Forelimb muscle (tissue), 1 donor: ENCODE measurements at places on chromosomes 7 and 10. TPM values are rescaled to one million over a fixed set of nuclear protein-coding genes. Genes with fewer than 3 reads are reported as not detected.
A peak's percentile ranks its signal among the peaks of the same experiment; 100 is the strongest.

The RET gene
- polyA plus RNA-seq: 3.4 TPM

The SAP25 gene
- 3.5 TPM for polyA plus RNA-seq

The CTAGE4 gene
- polyA plus RNA-seq: not detected

The TRPV5 gene
- polyA plus RNA-seq: 0.15 TPM

The ZNF655 gene
- 46.1 TPM for polyA plus RNA-seq

DNA sequence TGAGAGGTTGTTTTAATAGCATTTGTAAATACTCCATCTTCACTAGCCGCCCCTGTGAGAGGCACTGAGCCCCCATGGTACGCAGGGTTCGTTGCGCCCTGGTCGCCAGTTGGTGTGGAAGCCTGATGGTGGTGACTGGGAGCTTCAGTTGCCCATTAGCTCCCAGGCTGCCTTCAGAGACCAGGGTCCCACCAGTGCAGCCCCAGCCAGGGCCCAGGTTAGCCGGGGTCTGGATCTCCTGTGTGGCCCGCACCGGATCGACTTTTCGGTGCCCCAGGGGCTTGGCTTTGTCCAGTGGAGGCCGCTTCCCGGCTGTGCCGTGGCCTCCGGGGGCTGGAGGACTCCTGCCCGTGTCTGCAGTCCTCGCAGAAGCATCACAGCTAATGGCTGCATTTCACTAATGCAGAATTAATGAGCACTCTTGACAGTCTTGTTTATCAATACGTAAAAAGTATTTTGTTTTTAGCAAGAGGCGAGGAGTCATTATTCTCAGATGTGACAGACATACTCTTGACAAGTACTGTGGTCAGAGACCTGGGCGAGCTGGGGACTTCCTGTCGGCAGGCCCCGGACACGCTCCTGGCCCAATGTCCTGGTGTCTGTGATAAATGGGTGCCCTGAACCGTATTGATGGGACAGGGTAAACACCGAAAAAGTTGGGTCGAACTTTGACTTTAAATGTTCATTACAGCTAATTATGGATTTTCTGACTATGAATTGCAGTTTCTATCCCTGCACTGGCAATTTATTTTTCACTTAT, 99.8 kb downstream of the NKX6-2 start:
- DNase-seq: no peak

GRCh38 chr7:90244909-90245851, at the start of gene CFAP69:
Gene CFAP69 (plus strand): TSS chr7:90245174. CDS start chr7:90245425, 251 bp downstream.
- peak; percentile 60 for DNase-seq

DNA sequence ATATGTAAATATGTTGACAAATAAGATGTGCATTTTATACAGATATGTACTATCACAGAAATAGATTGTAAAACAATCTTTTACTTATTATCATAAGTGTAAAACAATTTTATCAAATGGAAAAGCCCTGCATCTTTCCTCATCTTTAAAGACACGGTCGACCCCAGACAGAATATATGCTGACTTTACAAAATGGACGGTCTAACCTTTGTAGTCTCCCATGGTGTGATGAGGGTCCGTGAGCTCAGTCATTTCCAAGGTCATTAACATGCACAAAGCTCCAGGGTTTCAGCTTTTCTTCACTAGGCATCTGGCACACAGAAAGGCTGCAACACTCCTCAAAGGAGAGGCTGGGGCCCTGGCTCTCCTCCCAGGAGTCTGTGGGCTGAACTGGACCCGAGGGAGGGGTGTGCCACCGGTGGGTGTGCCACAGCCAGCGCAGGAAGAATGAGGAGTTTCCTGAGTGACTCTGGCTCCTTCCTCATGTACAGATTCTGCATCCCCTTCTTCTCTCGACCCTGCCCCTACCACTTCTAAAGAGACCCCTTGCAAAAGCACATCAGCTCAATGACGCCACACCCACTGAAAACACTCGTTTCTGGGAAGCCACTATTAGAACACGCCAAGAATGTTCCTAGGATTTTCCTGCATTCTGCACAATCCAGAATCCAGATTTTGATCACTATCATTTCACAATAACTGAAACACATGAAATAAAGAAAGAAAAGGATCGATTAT, 26.2 kb upstream of the ABLIM1 start:
- no peak for DNase-seq

DNA sequence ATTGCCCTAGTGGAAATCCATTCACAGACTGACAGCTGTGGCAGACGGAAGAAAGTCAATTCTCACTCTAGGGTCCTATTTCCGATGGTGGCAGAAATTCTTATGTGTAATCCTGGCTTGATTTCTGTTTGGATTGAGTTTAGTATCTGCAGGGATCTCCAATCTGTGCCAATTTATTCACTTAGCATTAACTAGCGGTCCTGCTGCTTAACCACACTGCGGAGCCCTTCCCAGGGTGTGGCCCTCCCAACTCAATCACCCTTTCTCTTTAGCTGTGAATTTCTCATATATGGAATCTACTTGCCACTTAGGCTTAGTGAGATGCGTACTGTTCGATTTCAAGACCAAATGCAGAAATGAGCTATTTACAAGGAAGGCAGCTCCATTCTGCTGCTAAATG, 215.7 kb downstream of the SFMBT2 start:
- no peak for DNase-seq

DNA sequence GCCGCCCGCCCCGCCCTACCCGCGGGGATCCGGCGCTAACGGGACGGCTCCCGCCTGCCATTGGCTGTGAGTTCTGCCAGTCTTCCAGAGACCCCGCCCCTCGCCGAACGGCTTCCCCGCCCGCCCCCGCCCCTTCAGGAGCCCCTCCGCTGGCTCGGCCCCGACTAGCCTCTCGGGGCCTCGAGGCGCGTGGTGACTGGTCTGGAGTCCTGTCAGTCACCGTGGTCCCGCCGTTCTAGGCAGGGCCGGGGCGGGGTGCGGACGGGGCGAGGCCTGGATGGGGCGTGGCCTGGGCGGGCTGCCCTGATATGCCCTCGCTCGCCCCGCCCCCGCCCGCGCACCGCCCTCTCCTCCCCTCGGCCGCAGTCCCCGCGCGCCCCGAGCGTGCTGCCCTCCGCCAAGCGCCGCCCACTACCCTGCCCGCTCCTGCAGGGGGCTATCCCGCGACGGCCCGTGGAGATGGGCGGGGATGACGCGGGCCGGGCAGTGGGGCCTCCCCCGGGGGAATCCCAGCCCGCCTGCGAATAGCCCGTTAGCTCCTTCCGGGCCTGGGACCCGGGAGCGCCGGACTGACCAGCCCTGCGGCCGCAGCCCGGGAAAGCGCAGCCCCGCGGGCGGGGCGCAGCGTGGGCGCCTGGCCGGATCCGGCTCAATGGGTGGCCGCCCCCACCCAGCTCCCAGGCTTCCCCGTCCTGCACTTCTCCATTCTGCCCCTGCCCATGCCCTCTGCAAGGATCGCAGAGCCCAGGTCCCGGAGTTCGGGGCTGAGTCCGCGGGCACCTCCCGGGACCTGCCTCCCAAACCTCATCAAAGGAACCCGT, 444 bp upstream of the HIP1 start:
- DNase-seq: peak; percentile 86

DNA sequence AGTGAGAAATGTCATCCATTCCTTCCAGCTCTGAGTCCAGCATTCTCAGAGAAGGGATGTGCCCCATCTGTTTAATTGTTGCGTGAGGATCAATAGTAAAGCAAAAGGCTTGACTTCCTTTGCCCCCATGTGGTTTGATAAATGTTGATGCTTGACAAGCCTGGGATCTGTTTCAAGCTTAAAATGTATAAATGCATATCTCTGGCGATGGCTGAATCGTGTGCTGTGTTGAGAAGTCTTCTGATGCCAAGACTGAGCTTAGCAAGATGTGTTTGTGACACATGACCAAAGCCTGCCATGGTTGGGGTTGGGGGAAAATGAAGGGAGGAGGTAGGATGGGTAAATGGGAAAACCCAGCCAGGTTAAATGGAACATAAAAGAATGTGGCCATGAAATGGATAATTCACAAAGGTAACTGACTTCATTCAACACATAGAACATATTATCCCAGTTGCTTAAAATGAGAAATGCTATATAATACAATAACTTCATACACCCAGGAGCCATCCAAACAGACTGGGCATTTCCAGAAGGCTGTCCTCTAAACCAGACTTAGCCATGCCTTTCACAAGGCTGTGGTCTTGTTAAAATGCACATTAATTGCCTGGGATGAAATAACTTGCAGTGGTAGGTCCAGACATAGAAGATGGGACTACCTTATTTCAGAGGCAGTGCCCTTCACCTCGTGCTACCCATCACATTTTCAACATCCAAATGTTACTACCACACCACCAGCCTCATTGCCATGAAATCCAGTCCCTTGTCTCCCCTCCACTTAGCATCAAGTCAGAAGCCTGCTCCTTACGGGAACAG, 147.3 kb upstream of the PDE1C start:
- DNase-seq: no peak

- no peak for DNase-seq
Observed at GRCh38 chr10:100655326-100655759, 90.0 kb upstream of the PAX2 start.

DNA sequence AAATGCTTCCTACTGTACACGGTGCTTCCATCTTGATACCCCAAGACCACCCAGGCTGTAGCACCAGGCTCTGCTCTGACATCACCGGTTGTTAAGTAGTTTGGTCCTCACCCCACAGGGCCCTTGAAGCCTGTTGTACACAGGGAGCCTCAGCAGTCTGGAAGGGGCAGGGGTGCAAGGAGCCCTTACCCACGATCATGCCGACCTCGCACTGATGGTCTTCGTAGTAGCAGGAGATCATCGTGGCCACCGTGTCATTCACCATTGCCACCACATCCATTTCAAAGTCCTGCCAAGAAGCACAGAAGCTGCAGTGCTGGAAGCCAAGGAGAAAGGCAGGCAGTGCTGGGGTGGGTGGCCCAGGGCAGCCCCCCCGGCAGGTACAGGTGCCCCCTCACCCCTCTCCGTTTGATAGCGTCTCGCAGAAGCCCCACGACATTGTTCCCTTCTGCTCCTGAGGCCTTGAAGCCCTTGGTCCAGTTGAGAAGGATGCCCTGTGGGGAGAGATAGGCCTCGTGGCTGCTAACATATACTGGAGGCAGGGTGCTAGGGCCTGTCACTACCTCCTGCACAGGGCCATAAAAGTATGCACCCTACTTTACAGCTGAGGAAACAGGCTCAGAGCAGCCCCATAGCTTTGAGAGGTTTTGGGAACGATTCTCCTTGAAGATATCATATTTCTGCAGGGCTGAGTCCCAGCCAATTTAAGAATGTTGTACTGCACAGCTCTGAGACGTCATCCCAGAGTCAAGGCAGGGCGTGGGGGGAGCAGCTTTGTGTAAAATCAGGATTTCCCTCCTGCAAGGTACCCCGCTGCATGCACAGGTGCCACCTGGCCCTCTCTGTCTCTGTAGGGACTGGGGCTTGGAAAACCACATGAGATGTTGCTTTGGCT, 8.7 kb upstream of the MYL7 start:
- DNase-seq: no peak

DNA sequence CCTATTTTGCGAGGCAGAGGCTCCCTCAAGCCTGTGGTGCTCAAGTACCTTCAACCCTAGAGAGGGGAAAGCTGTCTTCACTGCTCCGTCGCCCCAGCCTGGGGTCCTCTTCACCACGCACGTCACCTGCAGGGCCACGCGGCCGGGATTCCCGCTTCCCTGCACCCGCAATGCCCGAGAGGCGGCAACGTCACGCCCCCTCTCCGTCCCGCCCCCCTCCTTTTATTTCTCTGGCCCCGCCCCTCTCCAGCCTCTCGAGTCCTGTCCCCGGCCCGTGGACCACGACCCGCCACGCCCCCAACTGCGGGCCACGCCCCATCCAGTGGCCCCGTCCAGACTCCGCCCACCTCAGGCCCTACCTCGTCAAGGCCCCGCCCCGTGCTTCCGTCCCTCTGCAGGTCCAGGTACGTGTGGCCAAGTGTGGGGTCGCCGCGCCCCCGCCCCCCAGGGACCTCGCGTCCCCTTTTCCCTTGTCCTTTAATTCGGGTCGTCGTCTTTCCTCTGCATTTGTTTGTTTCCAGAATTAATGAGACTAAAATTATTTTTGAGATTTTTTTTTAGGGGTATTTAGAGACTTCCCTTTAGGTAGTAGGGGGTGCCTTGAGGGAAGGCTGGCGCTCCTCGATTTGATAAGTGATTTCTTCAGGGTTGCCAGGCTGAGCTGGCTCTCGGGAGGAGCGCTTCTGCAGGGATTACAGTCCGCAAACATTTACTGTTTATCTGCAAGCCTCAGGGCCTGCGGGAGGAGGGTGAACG, 69.8 kb upstream of the BAIAP2L1 start:
- DNase-seq: no peak

DNA sequence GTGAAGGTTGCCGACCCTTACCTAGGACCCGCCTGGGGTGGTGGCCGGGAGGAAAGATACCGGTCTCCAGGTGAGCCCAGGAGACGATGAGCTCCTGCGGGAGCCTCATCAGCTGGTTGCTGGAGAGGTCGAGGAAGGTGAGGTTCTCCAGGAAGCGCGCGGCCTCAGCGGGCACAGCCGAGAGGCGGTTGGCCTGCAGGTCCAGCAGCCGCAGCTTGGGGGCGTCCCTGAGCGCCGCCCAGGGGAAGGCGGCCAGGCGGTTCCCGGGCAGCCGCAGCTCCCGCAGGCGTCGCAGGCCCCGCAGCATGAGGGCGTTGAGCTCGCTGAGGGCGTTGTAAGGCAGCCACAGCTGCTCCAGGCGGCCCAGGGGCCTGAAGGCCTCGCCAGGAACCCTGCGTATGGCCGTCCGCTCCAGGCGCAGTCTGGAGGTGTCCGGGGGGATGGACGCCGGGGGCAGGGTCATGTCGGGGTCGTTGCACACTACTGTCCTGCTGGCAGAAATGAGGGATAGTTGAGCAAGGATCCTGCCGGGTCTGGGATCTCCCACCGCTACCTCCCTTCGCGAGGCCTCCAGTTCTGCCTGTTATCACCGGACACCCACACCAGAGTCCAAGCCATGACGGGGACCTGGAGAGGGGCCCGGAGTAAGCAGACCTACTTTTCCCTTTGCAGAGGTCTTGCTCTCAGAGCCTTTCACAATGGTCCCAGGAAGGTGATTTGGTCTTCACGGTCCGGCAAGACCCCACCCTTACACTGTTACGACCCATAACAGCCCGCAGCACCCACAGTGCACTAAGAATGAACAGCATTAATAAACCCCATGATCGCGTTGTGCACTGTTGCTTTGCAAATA, 3.9 kb downstream of the LRIT1 start:
- DNase-seq: no peak

- DNase-seq: no peak
Observed at GRCh38 chr7:118195837-118196474, 12.0 kb downstream of the LSM8 start.

DNA sequence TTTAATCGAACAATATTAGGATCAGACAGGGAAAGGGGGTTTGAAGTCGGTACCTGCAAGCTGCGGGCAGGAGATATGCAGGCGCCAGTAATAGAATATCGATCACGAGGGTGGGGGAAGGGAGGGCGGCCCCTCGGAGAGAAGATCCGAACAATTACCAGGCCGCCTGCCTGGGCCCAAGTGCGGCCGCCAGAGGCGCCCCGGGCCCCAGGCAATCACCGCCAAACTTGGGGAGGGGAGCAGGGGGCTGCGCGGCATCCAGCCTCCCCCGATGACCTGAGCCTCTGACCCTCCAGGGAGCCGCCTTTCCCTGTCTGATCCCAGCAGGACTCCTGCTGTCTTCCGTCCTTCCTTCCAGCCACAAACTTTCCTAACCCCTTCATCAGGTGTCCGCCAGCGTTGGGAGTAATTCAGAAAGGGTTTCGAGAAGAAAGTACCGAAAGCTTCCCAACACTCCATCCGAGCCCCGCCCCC, 1.1 kb downstream of the NKX1-2 start:
- DNase-seq: no peak
